ENCODE measurements at places on chromosomes 12 and 14.

DNA sequence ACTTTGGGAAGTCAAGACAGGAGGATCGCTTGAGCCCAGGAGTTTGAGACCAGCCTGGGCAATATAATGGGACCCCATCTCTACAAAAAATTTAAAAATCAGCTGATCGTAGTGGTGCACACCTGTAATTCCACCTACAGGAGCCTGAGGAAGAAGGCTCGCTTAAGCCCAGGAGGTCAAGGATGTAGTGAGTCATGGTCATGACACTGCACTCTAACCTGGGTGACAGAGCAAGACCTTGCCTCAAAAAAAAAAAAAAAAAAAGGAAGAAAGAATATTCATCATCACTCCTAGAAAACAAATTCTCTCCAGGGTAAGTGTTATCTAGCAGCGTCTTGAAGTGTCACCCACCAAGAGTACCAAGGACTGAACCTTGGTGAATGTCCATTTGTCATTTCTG, 34.2 kb upstream of the PLXNC1 start:
- no peak for DNase-seq

GRCh38 chr12:113903381-113903863, 62.7 kb downstream of the RBM19 start:
- DNase-seq: no peak

DNA sequence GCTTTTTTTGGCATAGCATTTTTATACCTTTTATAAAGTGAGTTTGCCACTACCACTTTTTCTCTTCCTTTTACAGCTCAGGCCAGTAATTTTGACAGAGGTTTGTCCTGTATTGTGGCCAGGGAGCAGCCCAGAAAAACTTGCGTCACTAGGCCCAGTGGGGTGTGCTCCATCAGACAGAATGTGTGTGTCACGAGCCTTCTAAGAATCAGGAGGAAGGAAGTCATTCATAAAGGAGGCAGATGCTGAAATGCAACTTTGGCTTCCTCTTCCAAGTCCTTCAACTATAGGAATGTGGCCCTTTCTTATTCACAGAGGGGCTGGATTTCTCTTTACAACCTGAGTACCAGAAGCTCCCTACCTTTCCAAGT, 10.1 kb upstream of the RAB35 start:
- DNase-seq: no peak

- DNase-seq: no peak
Observed at GRCh38 chr12:129335773-129336172, 482.5 kb downstream of the GLT1D1 start.

- DNase-seq: peak; percentile 93
Observed at GRCh38 chr12:74537126-74537706, 419 bp upstream of the ATXN7L3B start.

DNA sequence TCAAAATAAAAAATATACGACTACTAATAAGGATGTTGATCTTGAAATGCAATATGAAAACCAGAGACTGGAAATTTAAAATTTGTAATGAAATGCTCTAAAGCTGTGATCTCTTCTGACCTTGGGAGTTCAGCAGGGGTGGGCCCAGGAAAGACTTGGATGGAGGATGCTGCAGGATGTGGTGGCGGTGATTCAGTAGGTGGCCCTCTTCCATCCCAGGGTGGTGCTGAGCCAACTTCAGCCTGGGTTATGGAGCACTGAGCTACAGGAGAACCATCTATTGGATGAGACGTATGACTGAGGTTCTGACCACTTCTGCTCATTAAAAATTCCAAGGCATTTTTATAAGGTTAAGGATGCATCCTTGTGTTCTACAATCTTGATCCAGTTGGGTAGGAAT, 6.9 kb upstream of the PDE3A start:
- DNase-seq: no peak

- no peak for DNase-seq
Observed at GRCh38 chr12:102417055-102417454, 63.3 kb downstream of the IGF1 start.

DNA sequence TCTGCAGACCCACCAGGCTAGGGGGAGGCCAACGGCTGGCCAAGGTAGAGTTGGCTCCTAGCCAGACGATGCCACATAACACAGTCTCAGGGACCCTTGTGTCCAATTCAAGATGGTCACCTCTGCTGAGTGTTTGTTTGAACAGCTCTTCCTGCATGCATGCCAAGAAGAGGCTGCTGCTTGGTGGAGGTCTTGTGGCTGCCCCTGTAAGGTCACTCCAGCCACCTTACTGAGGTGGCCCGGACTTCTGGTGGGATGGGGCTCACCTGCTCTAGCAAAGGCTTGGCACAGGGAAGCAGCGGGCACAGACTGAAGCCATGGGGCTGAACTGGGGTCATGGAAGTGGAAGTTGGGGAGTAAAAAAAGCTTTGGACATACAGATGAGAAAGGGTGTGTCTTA, 210.3 kb downstream of the GLT1D1 start:
- no peak for DNase-seq

DNA sequence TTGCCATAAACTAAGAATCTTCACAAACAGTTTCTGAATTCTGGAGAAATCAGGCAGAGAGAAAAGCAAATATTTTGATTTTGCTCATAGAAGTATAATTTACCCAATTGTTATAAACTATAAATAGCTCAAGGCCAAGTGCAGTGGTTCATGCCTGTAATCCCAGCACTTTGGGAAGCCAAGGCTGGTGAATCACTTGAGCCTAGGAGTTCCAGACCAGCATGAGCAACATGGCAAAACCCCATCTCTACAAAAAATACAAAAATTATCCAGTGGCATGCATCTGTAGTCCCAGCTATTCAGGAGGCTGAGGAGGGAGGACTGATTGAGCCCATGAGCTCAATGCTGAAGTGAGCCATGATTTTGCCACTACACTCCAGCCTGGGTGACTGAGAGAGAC, 19.6 kb upstream of the MMP19 start:
- no peak for DNase-seq

GRCh38 chr14:96826818-96827217, 29.6 kb downstream of the VRK1 start:
- no peak for DNase-seq

GRCh38 chr12:46558677-46559076, 186.1 kb upstream of the SLC38A2 start:
- no peak for DNase-seq

DNA sequence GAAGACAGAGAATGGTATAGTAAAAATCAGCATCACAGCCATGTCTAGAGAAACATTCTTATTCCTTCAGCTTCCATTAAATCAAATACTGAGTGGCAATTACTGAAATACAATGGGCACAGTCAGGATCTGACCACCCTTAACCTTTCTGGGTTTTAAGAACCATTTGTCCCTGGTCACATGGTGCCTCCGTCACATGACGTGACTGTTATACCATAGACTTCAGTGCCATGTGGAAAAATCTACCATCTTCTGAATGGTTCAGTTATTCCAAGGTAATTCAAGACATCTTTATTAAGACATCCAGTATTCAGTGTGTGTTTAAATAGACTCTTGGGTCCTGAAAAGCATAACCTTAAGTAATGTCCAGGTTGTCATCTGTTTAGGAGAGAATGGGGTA, 553.1 kb upstream of the FLRT2 start:
- no peak for DNase-seq

DNA sequence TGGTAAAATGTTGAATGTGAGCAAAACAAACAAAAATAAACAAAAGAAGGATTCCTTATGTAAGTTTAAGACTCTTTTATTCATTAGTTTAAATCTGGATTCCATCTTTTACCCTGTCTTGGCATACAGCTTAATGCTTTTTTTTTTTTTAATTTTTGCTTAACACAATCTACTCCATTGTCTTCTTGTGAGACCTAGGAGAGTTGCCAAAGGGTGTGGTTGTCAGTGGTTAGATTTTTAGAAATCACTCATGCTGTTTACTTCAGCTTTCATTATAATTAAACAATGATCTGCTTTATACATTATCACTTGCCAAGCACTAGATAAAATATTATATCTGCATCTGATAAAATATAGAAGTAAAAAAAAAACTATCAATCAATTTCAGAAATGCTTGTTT, 77.7 kb upstream of the KITLG start:
- DNase-seq: no peak

DNA sequence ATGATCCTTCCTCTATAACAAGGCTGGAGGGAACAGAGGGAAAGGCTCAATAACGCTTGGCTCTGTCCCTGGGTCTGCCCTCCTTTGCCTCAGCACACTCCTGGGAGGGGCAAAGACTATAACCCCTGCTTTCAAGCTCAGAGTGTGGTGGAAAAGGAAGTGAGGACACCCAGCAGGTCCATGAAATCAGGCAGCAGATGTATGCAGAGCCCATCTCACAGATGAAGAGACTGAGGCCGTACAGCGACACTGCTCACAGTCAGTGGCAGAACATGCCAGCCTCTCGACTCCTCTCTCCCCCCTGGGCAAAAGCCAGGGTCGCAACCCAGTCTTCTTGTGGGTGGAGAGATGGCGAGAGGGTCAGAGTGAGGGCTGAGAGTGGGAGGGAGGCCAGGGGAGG, 39.8 kb downstream of the SLC6A12 start:
- DNase-seq: no peak

GRCh38 chr12:50707396-50707795, 56.5 kb upstream of the ATF1 start:
- no peak for DNase-seq

DNA sequence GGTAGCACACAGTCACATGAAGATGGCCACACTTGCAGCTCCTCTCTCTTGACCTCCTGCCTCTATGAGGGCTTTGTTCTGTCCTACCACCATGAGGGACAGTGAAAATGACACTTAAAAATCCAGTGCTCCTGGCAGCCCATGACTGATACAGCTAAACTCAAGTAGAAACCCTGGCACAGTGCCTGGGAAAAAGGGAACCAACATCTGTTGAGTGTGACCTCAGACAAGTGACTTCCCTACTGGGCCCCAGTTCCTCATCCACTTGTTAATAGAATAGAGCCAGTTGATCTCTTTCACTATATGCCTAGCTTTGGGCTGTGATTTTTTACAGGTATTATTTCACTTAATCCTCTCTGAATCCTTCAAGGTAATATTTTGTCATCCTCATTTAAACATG, 4.8 kb downstream of the GUCY2C start:
- no peak for DNase-seq

DNA sequence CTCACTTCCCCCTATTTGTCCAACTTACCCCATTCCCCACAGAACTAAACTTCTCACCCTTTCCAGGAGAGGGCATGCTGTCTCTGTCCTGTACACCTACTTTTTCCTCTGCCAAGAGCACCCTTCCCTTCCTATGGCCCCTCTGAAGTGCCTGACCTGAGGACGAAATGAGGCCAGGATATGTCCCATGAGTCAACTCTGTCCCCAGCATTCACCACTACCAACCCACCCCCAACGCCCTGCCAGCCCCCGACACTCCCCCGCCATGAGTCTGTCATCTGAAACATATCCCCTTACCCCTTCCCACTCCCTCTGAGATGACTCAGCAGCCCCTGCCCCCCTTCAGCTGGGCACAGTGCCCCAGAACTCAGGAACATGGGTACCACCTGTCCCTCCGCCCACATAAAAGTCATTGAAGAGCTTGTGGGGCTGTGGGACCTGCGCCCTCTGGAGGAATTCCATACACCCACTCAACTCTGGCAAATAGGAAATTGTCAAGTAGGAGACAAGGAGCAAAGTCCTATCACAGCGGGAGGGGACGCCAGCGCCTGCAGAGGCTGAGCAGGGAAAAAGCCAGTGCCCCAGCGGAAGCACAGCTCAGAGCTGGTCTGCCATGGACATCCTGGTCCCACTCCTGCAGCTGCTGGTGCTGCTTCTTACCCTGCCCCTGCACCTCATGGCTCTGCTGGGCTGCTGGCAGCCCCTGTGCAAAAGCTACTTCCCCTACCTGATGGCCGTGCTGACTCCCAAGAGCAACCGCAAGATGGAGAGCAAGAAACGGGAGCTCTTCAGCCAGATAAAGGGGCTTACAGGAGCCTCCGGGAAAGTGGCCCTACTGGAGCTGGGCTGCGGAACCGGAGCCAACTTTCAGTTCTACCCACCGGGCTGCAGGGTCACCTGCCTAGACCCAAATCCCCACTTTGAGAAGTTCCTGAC, 26.3 kb downstream of the ITGA7 start:
- DNase-seq: peak; percentile 31

- DNase-seq: no peak
Observed at GRCh38 chr12:25054076-25054782, 105.3 kb upstream of the BCAT1 start.

DNA sequence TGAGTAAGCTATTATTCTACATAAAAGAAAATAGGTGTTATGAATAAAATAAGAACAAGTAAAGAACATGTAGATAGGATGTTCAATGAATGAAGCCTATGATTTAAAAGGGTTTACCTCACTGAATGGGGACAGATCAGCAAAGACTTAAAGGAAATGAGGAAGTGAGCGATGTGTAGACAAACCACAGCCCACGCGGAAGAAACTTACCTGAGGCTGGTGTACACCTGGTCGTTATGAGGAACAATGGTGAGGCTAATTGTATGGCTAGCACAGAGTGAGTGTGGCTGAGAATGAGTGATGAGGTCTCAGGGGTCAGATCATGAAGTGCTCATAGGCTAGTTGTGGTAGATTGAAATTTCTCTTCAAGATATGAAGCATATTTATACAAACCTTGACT, 221.7 kb downstream of the ALG10B start:
- DNase-seq: no peak

- DNase-seq: no peak
Observed at GRCh38 chr12:59452746-59453145, 143.1 kb upstream of the SLC16A7 start.

GRCh38 chr12:100797246-100797645, 2.7 kb downstream of the ANO4 start:
- DNase-seq: peak; percentile 40

GRCh38 chr14:98140862-98141530, 1131.0 kb downstream of the BCL11B start:
- no peak for DNase-seq

- DNase-seq: no peak
Observed at GRCh38 chr12:57845478-57846284, 848 bp downstream of the CTDSP2 start.

DNA sequence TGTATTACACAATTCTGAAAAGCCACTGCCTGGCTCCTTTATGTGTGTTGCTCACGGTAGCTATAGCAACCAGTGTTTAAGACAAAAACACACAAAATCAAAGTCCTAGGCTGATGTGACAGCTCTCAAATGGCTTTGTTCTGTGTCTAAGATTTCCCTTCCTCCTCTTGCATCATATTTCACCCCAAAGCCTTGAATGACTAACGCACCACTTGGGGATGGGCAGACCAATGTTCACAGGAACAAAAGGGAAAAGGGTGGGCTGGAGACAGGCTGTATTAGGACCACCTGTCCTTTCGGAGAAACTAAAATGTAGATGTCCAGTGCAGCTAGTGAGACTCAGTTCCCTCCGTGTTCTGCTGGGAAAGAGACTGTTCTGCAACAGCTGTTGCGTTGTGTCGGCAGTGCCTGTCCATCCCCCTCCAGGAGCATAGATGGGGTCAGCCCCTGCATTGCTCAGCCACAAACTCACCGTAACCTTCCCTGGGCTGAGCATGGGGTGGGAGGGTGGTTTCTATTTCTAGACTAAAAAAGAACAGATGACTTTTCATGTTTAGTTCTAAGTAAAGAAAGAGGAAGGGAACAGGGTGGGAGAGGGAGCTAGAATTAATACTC, 26.8 kb upstream of the DAAM1 start:
- DNase-seq: peak; percentile 60
